Esophagus mucosa (tissue), 1 donor: ENCODE measurements at places on chromosomes 4 and X. TPM values are rescaled to one million over a fixed set of nuclear protein-coding genes. Genes with fewer than 3 reads are reported as not detected.

DNA sequence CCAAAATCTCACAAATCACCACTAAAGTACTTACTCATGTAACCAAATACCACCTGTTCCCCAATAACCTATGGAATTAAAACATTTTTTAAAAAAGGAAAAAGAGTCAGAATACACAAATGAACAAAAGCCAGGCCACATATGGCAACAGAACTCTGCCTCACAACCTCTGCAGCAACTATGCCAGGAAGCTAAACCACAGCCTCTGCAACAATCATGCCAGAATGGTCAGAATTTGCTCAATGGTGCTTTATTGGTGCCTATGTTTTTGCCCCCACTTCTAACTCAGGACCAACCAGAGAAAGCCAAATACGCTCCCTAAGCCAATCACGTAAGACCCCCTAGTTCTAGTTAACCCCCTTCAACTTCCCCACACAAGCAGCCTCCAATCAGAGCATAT is 69.6 kb downstream of the HOPX start:
- ATAC-seq, result no peak

- no peak for ATAC-seq
Observed at GRCh38 chr4:68780232-68780631, 35.6 kb upstream of the UGT2B10 start.

Gene BMPR1B
- total RNA-seq, result 0.24 TPM

Gene GYG2
- 0.52 TPM for total RNA-seq

Gene CSAG2
- total RNA-seq, result not detected

Gene MAGEA11
- not detected for total RNA-seq

Gene BMP2K
- total RNA-seq, result 42.4 TPM
